ENCODE measurements at places on chromosomes 5 and 9.

DNA sequence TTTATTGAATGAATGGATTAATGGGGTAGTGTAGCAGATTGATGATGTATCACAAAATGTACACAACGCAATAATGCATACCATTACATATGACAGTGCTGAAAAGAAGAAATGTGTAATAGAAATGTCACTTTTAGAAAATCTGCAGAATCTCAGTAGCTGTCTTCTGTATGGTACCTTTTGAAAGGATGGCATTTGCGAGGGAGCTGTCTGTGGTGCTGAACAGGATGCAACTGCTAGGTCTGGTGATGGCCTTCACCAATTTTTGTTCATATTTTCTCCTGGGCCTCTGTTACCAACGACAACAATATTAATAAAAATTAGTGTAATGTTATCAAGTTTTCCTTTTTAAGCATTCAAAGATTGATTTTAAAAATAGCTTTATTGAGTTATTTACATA lies 36.2 kb upstream of the OTULIN start:
- DNase-seq = peak; percentile 49

DNA sequence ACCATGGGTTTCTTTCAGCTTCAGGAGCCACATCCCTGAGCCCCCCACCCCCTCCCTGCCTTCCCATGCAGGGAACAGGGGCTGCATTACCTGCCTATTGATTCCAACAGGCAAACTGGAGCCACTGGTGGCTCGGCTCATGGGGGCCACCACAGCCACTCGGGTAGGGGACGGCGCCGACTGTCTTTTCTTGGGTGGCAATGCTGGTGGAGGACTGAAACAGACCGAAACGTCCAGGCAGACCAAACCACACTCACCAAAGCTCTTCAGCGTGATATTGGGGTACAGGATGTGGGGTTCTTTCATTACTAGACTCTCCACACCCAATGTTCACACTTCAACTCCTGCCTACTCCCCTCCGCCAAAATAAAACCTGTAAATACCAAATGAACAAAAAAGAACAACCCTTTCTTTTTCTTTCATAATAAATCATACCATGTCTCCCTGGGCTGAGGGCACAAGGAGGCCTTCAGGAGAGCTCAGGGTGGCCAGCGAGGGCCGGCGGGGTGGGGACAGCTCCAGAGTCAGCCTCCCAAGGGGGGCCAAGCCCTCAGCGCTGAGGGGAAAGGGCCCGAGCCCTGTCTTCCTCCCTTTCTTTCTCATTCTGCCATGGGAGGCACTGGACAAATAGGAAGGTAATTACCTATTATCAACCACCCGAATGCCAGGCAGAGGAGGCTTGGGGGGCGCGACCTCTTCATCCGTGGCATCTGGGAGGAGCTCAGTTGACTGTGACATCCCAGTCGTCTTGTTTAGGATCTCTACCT lies 83.3 kb downstream of the PRRT1B start:
- no peak for DNase-seq

DNA sequence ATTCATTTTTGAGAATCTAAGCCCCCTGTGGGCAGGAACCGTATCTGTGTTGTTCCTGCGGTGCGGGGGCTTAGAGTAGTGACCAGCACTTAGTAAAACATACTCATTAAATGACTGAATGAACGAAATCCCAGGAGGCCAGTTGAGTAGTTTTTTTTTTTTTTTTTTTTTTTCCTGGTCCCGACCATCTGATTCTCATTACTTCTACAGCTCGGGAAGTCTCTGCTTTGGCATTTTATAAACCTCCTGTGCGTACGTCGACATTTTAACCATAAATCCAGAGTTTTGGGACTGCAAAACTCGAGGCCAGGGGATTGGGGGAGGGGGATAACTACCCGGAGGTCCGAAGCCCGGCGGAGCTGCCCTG lies 31.5 kb upstream of the SPRY4 start:
- peak; percentile 34 for DNase-seq

GRCh38 chr5:171431251-171431777 lies 11.9 kb downstream of the FGF18 start:
- DNase-seq = no peak

GRCh38 chr9:98372077-98372836 lies 116.8 kb upstream of the TBC1D2 start:
- DNase-seq = peak; percentile 82

DNA sequence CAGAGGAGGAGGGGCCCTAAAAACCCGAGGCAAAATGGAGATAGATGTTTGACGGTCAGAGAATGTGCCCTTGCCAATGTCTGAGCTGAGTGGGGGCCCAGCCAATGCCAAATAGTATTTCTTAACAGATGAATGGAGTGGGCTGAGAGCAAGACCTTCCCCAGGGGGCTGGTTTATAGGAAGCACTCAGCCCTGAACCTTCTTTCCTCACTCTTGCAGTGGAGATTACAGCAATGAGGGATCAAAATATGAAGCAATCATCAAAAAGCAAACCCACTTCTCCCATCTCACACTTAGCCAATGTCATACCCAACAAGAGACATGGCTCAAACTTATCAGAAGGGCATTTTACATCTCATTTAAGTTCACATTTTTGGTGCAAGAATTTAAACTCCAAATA lies 350.3 kb downstream of the GADD45G start:
- no peak for DNase-seq

- DNase-seq = no peak
Measured at GRCh38 chr5:89595056-89595455, 712.1 kb upstream of the MEF2C start.

- DNase-seq = no peak
Measured at GRCh38 chr5:130168211-130168610, 263.9 kb downstream of the CHSY3 start.

Data from left hindlimb (tissue), 1 donor.